Type B pancreatic cell (in vitro differentiated cells): ENCODE measurements at places on chromosomes 1 and 21. TPM values are rescaled to one million over a fixed set of nuclear protein-coding genes. Genes with fewer than 3 reads are reported as not detected.

DNA sequence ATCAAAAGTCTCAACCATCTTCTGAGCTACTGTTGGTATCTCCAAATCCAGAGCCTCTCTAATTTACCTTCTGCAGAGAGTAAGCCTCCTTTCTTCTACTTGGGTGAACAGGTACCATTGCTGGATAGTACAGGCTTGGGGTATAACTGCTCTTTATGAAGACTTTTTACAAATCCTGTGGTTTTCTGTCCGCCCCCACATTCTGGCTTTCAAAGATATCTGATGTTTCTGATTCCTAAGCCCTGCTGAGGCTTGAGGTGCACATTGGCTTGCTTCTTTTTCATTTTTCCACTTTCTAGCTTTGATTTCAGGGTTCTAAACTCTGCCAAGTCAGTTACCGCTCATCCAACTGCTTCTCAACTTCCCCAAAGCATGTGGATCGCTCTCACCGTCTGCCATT, 37.1 kb downstream of the TENT5C start:
- H3K27me3 ChIP-seq, result no peaks in the 10 kb centered on the region
- no peak for DNase-seq
- no peak overlapping the region for H3K4me3 ChIP-seq
- H3K36me3 ChIP-seq, result no peaks in the 10 kb centered on the region

LDLRAD1 gene
- 1.3 and 1.5 TPM in 2 replicates for total RNA-seq

DNA sequence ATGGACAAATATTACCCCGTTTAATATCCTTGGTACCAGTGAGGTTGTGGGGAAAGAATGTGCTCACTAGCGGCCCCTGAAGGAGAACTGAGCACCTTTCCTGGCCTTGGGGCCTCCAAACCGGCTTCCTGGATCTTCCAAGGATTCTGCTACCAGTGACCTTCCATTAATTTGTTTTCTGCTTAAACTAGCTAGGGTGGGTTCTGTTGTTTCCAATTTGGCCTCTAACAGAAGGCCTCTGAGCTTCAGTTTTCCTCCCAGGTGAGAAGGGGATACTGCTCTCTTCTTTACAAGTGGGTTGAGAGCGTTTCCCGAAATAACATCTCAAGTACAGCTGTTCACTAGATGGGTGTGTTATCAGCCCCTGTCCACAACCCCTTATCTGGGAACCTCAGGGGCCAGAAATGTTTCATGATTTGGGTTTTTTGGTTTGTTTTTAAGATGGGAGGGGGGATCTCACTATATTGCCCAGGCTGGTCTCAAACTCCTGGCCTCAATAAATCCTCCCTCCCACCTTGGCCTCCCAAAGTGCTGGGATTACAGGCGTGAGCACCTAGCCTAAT, 16.9 kb upstream of the IFNGR2 start:
- peaks cover 5% of the 10 kb centered on the region for H3K4me1 ChIP-seq
- H3K36me3 ChIP-seq, result no peaks in the 10 kb centered on the region

HORMAD1 gene
- not detected in 2 replicates for total RNA-seq

AQP10 gene
- total RNA-seq, result 0.12 and 0.27 TPM in 2 replicates

SLC1A7 gene
- not detected in 2 replicates for total RNA-seq

GRCh38 chr1:25098717-25099116, 133.6 kb downstream of the SYF2 start:
- no peak for DNase-seq
- H3K4me3 ChIP-seq, result no peak overlapping the region
- H3K36me3 ChIP-seq, result no peaks in the 10 kb centered on the region
- H3K4me1 ChIP-seq, result peaks cover 17% of the 10 kb centered on the region
- H3K27ac ChIP-seq, result no peak overlapping the region

ALPL gene
- total RNA-seq, result 2.5 and 43.1 TPM in 2 replicates

DNA sequence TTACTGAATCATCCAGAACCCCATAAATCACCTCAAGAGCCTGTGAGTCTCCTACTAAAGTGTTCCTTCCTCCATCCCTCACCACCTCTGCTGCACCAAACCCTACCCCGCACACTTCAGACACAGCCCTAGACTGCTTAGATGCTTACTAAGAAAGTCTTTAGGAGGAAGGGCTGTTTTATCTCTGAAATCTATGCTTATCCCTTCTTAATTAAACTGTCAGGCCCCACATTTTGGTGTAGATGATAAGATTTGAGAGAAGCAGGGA, 216.8 kb upstream of the SGIP1 start:
- no peaks in the 10 kb centered on the region for H3K36me3 ChIP-seq
- peaks cover 7% of the 10 kb centered on the region for H3K4me1 ChIP-seq
- no peak overlapping the region for H3K27ac ChIP-seq
- H3K27me3 ChIP-seq, result peaks cover 4% of the 10 kb centered on the region
- no peak for DNase-seq
- no peak overlapping the region for H3K4me3 ChIP-seq

DNA sequence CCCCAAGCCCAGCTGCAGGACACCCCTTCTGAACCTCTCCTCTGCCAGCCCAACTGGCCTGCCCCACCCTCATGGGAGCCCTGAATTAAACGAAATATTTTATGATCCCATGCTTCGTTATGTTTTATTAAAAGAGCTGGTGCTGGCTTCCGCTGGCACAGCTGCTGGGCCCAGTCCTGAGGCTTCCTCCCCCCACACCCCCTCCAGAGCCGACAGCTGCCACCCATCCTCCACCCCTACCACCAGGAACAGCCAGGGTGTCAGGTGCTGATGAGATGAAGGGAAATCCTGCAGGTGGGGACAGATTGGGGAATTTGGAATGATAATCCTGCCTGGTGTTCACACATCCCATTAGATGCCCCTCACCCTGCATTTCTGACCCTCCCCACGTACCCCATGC, 19.0 kb downstream of the IGSF21 start:
- H3K4me3 ChIP-seq, result no peak overlapping the region
- no peak for DNase-seq
- peaks cover 35% of the 10 kb centered on the region for H3K27me3 ChIP-seq
- no peaks in the 10 kb centered on the region for H3K36me3 ChIP-seq
- no peaks in the 10 kb centered on the region for H3K4me1 ChIP-seq

GRCh38 chr1:9720785-9721605, 69.5 kb downstream of the PIK3CD start:
- no peak overlapping the region for H3K4me3 ChIP-seq
- peaks cover 9% of the 10 kb centered on the region for H3K4me1 ChIP-seq
- H3K27me3 ChIP-seq, result no peaks in the 10 kb centered on the region
- H3K36me3 ChIP-seq, result no peaks in the 10 kb centered on the region

DNA sequence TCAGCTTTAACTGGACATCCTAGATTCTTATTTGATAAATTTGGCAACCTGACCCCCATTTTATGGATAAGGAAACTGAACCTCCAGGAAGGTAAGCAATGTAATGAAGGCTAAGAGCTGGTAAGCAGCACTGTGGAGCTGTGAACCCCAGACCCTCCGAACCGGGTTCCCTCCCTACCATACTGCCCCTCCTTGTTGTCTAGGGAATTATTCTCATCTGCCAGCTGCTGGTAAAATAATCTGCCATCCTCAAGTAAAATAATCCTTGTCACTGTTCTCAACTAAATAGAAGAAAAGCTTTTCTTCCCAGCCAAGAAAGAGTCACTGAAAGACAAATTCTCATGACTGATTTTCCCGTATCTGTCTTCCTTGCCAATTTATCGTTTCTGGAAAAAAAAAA, 55.8 kb upstream of the PRDX6 start:
- H3K27me3 ChIP-seq, result no peaks in the 10 kb centered on the region
- H3K36me3 ChIP-seq, result no peaks in the 10 kb centered on the region
- H3K27ac ChIP-seq, result no peak overlapping the region
- peaks cover 8% of the 10 kb centered on the region for H3K4me1 ChIP-seq
- DNase-seq, result no peak

RSPO1 gene
- total RNA-seq, result 0.26 and 1.4 TPM in 2 replicates

LCE2A gene
- not detected in 2 replicates for total RNA-seq

DNA sequence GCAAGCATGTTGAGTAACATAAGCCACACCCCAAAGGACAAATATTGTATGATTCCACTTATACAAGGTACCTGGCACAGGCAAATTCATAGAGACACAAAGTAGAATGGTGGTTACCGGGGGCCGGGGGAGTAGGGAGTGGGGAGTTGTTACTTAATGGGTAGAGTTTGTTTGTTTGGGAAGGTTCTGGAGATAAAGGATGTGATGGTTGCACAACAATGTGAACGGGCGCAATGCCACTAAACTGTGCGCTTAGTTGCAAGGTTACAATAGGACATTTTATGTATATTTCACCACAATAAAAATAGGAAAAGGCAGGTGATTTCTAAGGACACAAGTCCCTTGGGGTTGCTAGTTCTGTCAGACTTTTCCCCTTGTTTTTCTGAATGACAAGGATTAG, 516.6 kb downstream of the KIF26B start:
- peaks cover 11% of the 10 kb centered on the region for H3K4me1 ChIP-seq
- no peak for DNase-seq

- H3K4me1 ChIP-seq, result peaks cover 41% of the 10 kb centered on the region
- peak overlapping the region; percentile 99 for H3K4me3 ChIP-seq
- DNase-seq, result no peak
- H3K27ac ChIP-seq, result peak overlapping the region; percentile 96
- H3K36me3 ChIP-seq, result peaks cover 33% of the 10 kb centered on the region
Observed at GRCh38 chr1:179876300-179876715, 1.3 kb downstream of the TOR1AIP2 start.

DNA sequence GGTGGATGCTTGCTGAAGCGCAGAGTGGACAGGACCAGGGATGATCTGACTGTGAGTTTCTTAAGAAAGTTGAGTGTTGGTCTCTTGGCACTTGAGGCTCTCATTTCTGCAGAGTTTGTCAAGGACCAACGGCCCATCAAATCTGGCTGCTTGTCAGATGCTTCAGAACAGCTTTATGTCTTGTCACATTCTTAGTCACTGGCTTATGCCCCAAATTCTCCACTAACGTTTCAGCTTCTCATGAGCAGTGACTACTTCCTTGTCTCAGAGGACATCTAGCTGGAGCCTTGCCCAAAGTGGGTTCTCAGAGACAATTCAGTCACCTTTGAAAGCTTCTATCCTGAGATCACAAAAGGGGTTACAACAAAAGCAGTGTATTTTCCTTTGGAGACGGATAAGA, 92.3 kb downstream of the ST6GALNAC5 start:
- no peak overlapping the region for H3K27ac ChIP-seq
- no peaks in the 10 kb centered on the region for H3K4me1 ChIP-seq
- no peak overlapping the region for H3K4me3 ChIP-seq

- H3K27me3 ChIP-seq, result peaks cover 28% of the 10 kb centered on the region
- H3K4me1 ChIP-seq, result peaks cover 16% of the 10 kb centered on the region
- no peak for DNase-seq
- no peak overlapping the region for H3K27ac ChIP-seq
- H3K4me3 ChIP-seq, result no peak overlapping the region
Observed at GRCh38 chr1:206032380-206033140, 8.9 kb upstream of the CTSE start.

- H3K27ac ChIP-seq, result no peak overlapping the region
- DNase-seq, result no peak
- H3K36me3 ChIP-seq, result no peaks in the 10 kb centered on the region
- H3K4me3 ChIP-seq, result no peak overlapping the region
- H3K27me3 ChIP-seq, result no peaks in the 10 kb centered on the region
- no peaks in the 10 kb centered on the region for H3K4me1 ChIP-seq
Observed at GRCh38 chr1:241894016-241894415, 46.0 kb downstream of the EXO1 start.

- H3K27me3 ChIP-seq, result peaks cover 42% of the 10 kb centered on the region
- no peaks in the 10 kb centered on the region for H3K36me3 ChIP-seq
- H3K27ac ChIP-seq, result no peak overlapping the region
- DNase-seq, result no peak
- no peak overlapping the region for H3K4me3 ChIP-seq
Observed at GRCh38 chr1:22969304-22969709, 3.4 kb downstream of the LACTBL1 start.

GRCh38 chr1:100539836-100540536, 2.0 kb downstream of the GPR88 start:
- no peak overlapping the region for H3K27ac ChIP-seq
- H3K36me3 ChIP-seq, result no peaks in the 10 kb centered on the region
- H3K4me1 ChIP-seq, result no peaks in the 10 kb centered on the region
- peak overlapping the region; percentile 71 for H3K4me3 ChIP-seq

UQCRHL gene
- 2.1 and 2.3 TPM in 2 replicates for total RNA-seq

- no peak overlapping the region for H3K27ac ChIP-seq
- H3K4me1 ChIP-seq, result peaks cover 17% of the 10 kb centered on the region
- no peak overlapping the region for H3K4me3 ChIP-seq
- H3K36me3 ChIP-seq, result peaks cover 24% of the 10 kb centered on the region
- no peaks in the 10 kb centered on the region for H3K27me3 ChIP-seq
Observed at GRCh38 chr1:179046808-179047635, 21.3 kb downstream of the FAM20B start.

ACTL8 gene
- 0.22 TPM in 1 of 2 replicates, not detected in the other for total RNA-seq

DNA sequence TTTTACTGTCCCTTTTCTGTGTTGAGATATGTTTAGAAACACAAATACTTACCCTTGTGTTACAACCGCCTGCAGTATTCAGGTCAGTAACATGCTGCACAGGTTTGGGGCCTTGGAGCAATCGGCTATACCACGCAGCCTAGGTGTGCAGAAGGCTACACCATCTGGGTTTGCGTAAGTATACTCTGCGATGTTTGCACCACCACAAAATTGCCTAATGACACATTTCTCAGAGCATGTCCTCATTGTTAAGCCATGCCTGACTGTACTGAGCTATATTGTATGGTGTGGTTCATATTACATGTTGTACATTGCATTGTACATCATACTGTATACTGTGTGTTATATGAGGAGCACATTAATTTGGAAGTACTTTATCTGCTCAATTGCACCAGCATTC, 247.4 kb downstream of the RHOU start:
- peaks cover 56% of the 10 kb centered on the region for H3K4me1 ChIP-seq
- H3K27me3 ChIP-seq, result no peaks in the 10 kb centered on the region
- DNase-seq, result no peak

- H3K27me3 ChIP-seq, result peaks cover 3% of the 10 kb centered on the region
- H3K4me1 ChIP-seq, result peaks cover 10% of the 10 kb centered on the region
Observed at GRCh38 chr1:100721526-100722207, 2.1 kb downstream of the VCAM1 start.

GRCh38 chr1:228898582-228898992, 163.3 kb downstream of the RHOU start:
- H3K27ac ChIP-seq, result no peak overlapping the region
- no peaks in the 10 kb centered on the region for H3K27me3 ChIP-seq
- no peaks in the 10 kb centered on the region for H3K36me3 ChIP-seq
- H3K4me1 ChIP-seq, result peaks cover 43% of the 10 kb centered on the region
- no peak overlapping the region for H3K4me3 ChIP-seq

IFI44L gene
- 7.7 and 12.3 TPM in 2 replicates for total RNA-seq

DNA sequence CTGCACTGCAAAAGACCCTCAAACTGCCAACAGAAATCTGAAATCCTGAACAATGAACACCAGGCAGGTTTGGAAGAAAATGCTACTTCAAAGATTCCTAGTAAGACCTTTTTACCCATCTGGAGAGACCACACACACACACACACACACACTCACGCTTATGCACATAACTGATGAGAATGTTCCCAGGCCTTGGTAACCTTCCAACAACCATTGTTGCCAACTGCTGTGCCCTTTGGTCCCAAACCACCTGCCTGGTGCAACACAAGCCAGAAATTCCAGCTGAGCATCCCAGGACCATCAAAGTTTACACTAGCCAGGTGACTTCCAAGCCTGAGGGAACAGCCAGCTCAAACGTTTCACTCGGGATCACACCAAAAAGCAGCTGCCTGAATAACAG, 56.9 kb downstream of the SEC16B start:
- H3K4me1 ChIP-seq, result peaks cover 8% of the 10 kb centered on the region
- H3K4me3 ChIP-seq, result no peak overlapping the region
- no peaks in the 10 kb centered on the region for H3K36me3 ChIP-seq
- H3K27me3 ChIP-seq, result no peaks in the 10 kb centered on the region

- H3K27ac ChIP-seq, result peak overlapping the region; percentile 4
- H3K36me3 ChIP-seq, result no peaks in the 10 kb centered on the region
- DNase-seq, result no peak
- peaks cover 38% of the 10 kb centered on the region for H3K4me1 ChIP-seq
- H3K4me3 ChIP-seq, result no peak overlapping the region
Observed at GRCh38 chr1:203426870-203427269, 48.7 kb upstream of the PRELP start.

ADORA3 gene
- total RNA-seq, result not detected in 2 replicates

- H3K4me1 ChIP-seq, result peaks cover 9% of the 10 kb centered on the region
- H3K27me3 ChIP-seq, result peaks cover 25% of the 10 kb centered on the region
- H3K4me3 ChIP-seq, result no peak overlapping the region
Observed at GRCh38 chr1:57122031-57122430, 156.2 kb upstream of the C8B start.
